Pulmonary artery endothelial cell (primary cell): ENCODE measurements at places on chromosomes 4 and X.

DNA sequence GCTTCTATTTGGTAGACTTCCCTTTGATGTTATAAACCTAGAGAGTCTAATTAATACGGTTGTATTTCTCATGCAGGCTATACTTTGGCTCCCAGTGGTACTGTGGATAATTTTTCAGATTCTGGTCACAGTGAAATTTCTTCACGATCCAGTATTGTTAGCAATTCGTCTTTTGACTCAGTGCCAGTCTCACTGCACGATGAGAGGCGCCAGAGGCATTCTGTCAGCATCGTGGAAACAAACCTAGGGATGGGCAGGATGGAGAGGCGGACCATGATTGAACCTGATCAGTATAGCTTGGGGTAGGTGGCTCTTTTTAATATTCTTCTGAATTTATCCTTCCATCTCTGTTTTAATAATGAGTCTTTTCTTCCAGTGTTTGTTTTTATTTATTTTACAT lies 249.7 kb downstream of the RAPGEF2 start:
- DNase-seq: no peak

DNA sequence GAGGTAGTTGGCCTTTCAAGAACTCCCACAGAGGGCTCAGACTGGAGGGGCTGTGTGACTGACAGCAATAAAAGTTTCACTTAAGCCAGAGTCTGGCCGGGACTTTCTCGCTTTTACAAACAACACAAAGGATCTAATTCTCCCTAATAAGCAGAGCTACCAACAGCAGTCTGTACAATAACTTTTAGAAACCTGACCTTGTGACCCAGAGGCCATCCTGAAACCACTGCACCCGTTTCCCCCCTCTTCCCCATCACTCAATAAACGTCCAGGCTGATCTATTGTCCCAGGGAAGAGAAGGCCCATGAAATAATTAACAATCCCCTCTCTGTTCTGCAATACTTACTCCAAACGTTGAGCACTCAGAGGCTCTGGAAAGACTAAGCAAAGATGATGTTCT lies 442.4 kb downstream of the ZIC3 start:
- no peak for DNase-seq

GRCh38 chr4:181897935-181898334 lies 345.3 kb upstream of the TENM3 start:
- no peak for DNase-seq

GRCh38 chr4:155809835-155810234 lies 51.0 kb downstream of the GUCY1B1 start:
- DNase-seq: peak; percentile 2

GRCh38 chr4:26104056-26104685 lies 190.2 kb downstream of the SMIM20 start:
- DNase-seq: no peak

DNA sequence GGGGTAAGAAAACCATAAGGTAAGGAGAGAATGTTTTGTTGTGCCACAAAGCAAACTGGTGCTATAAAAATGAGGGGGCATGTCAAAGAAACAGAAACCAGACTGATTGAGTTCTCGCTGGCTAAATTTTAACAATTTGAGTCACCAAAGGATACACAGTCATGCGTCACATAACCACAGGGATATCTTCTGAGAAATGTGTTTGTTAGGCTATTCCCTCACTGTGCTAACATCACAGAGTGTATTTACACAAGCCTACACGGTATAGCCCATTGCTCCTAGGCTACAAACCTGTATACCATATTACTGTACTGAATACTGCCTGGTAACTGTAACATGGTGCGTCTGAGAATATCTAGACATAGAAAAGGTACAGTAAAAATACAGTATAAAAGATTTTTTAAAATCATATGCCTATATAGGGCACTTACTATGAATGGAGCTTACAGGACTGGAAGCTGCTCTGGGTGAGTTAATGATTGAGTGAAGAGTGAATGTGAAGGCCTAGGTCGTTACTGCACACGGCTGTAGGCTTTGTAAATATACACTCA lies 50.1 kb downstream of the FBXW7 start:
- no peak for DNase-seq

- DNase-seq: no peak
Observed at GRCh38 chr4:81516241-81516640, 44.5 kb upstream of the RASGEF1B start.

- DNase-seq: no peak
Observed at GRCh38 chr4:111788099-111788498, 357.2 kb upstream of the FAM241A start.

DNA sequence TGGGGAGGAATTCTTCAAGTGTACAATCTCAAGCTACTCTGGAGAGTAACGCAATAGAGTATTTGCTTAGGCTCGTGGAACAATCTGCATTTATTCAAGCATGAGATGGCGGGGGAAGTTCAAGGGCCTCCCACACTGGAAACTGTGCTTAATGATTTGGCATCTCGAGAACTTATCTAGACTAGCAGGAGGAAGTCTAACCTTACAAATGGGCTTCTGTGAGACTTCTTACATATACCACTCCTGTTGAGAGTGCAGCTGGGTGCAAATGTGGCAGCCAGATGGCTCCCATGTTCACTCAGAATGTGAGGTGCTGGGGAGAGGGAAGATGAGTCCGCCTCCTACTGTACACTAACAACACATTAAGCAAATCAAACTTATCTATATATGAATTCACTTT lies 29.3 kb upstream of the PTPN13 start:
- no peak for DNase-seq

GRCh38 chr4:59175617-59176016 lies 2024.5 kb upstream of the ADGRL3 start:
- no peak for DNase-seq

DNA sequence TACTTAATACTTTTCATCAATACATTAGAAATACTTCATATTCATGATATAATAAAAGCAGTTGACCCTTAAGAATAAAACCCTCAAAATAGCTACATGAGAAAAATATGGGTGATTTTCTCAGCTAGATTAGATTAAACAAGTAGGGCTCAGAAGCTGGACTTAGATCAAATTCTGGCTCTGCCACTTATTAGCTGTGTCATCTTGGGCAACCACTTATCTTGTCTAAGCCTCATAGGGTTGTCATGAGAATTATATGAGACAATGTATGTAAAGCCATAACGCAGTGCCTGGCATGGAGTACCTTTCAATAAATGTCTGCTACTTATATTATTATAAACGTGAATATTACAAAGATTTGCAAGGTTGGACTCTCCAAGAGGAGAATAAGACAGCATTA lies 84.3 kb upstream of the PGRMC2 start:
- no peak for DNase-seq

DNA sequence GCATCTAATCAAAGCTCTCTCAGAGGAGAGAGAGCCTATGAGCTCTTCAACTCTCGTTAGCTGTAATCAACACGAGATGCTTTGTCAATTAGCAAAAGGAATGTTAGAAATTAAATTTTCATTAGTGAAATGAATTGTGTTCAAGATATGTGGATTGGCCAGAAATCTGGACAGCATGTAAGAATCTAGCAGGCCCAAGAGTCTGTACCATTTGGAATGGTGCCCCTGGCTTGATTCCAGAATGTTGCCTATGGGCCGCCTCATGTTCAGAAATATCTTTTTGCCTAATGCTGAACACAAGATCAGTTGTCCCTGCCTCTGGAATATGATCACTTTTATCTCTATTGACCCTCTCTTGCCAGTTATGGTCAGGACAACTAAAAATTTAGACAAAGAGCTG lies 88.2 kb downstream of the RBM46 start:
- no peak for DNase-seq

DNA sequence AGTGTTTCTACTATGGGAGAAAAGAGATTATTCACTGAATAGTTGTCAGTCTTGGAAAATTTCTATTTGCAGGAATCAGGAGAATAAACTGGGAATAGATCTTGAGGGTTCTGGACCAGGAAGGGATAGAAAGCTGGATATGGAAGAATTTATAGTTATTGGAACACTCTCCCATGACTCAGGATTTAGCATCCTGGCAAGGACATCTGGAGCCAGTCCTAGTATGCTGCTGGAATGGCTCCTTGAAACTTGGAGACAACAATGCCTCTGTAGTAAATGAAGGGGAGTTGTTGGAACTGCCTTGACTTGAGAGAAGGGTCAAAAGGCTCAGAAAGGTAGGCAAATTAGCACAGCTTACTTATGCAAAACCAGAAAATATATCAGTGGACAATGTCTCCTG lies 23.5 kb upstream of the THOC2 start:
- no peak for DNase-seq

GRCh38 chr4:64625438-64625837 lies 216.2 kb upstream of the TECRL start:
- DNase-seq: no peak

- no peak for DNase-seq
Observed at GRCh38 chr4:68360231-68360968, 10.5 kb upstream of the YTHDC1 start.

DNA sequence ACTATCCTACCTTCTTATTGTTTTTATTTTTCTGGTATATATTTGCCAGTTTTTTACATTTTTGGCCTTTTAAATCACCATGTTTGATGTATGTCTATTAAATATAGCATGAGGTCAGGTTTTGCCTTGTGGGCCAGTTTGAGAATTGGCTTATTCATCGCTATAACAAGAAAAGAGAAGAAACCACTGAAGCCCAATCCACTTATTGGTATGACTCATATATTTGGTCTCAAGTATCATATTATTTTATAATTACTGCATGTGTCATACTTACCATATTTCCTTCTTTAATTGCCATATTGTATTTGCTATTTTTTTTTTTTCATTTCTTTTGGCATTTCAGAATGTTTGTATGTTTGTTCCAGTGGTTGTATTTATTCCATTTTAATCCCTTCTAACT lies 99.3 kb downstream of the IRF2 start:
- DNase-seq: no peak

DNA sequence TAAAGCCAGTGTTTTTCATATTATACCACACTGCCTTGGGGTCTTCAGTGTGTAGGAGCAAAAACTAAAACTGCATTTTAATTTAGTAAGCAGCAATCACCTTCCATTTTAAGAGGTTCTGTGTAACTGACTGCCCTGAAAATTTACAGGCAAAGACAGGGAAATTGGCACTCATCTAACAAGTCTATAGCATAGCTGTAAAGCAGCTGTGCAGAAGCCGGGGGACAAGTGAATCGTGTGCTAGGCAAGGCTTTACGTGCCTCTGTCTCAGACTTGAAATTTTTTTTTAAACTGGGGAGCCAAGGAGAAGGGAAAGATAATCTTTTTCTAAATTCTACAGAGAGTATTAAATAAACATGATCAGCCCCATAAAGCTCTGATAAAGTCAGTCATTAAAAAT lies 39.7 kb downstream of the TSPAN5 start:
- no peak for DNase-seq

- DNase-seq: no peak
Observed at GRCh38 chrX:38473701-38474100, 87.6 kb upstream of the TSPAN7 start.

DNA sequence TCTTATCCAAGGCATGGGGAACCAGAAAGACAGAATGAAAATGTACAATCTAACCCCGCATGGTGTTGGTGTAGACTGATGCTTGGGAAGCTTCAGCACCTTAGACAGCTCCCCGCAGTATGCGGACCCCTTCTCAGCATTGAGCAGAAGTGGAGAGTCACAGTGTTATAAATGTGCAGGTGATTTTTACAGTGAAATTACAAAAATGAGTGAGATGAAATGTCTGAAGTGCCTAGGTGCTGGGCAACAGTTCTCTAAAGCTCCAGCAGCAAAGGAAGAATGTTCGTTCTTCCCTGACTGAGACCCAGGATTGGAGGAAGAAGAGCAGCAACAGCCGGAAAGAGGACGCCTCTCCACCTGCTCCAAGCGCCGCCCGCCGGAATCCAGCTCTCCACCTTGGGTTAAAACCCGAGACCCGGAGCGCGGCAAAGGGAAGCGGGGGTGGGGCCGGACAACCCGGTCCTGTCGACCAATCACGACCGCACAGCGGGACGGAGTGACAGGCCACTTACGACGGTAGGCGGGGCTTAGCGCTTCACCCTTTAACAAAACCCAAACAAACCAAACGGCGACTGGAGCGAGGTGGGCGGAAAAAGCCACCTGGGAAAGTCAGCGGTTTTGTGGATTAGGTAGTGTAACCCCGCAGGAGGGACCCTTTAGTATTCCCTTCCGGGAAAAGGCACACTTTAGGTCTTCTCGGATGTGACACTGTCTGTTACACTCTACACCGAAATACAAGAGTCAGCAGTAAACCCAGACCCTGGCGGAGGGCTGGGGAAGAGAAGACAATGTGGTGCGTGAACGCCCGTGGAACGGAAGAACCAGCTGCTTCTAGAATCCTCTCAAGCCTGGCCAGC lies at the start of gene GLRA3:
Gene GLRA3 (minus strand): TSS at position 403 of the 857 bp plus-strand sequence. CDS start 436 bp downstream, outside the sequence.
- DNase-seq: no peak

DNA sequence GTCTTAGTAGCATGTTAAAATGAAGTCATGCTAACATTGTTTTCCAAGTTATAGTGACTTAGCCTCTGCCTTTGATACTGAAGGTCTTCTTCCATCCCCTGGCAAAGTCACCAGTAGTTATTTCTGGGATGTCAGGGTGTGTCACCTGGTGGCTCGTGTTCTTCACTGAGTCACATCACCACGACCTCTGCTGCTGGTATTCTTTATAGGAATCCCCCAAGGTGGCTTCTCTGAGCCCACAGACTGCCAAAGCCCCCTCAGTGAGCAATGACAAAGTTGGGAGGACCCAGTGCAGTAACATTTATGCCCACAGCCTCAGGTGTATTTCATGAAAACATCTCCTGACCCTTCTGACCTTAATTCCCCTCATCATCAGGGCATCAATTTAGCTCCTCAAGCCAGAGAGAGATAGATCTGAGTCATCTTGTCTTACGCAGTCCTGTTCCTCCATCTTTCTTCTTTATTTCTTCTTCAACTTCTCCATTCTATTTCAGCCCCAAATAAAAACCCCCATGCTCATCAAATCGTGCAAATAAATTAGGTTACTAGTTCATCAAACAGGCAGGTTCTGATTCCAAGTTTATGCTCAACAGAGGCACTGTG lies 29.3 kb upstream of the GPRIN3 start:
- no peak for DNase-seq

DNA sequence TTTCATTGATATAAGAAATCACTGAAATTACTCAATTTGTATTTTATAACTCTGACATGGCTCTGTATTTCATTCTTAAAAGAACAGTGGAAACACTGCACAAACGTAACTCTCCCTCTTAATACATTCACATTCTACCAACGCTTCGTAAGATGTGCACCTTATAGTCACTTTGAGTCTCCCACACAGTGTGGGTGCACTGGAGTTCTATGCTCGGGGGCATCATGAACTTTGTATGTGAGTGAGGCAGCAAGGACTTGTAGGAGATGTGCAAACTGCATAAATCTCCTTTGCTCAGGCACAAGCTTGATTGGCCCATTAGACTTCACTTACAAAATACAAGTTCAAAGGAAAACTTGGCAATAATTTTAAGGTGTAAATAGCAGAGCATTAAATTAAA lies 2385.0 kb upstream of the TENM3 start:
- no peak for DNase-seq

GRCh38 chrX:49184294-49185281 lies 1.6 kb downstream of the PRICKLE3 start:
- DNase-seq: no peak

DNA sequence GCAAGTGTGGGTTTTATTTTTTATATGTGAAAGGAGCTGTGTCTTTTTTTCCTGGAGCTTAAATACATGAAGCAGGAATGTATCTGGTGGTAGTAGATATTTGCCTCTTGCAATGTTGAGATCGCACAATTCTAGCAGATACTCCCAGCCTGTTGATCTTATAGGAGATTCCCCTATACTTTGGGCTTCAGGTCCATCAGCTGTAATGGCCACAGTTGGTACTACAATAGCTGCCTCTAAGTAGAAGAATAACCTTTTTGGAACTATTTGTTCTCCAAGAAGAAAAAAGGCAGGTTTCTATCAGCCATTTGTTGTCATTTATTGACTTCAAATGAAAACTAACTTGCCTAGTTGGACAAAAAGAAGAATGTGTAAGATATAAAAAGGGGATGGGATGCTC lies 37.7 kb downstream of the LIMCH1 start:
- DNase-seq: no peak

- DNase-seq: no peak
Observed at GRCh38 chrX:11629593-11630211, 36.0 kb downstream of the ARHGAP6 start.
